Activated naive CD4-positive, alpha-beta T cell treated with anti-CD3 and anti-CD28 coated beads for 36 hours (primary cell): ENCODE measurements at places on chromosomes 3 and 15. TPM values are rescaled to one million over a fixed set of nuclear protein-coding genes. Genes with fewer than 3 reads are reported as not detected.

DNA sequence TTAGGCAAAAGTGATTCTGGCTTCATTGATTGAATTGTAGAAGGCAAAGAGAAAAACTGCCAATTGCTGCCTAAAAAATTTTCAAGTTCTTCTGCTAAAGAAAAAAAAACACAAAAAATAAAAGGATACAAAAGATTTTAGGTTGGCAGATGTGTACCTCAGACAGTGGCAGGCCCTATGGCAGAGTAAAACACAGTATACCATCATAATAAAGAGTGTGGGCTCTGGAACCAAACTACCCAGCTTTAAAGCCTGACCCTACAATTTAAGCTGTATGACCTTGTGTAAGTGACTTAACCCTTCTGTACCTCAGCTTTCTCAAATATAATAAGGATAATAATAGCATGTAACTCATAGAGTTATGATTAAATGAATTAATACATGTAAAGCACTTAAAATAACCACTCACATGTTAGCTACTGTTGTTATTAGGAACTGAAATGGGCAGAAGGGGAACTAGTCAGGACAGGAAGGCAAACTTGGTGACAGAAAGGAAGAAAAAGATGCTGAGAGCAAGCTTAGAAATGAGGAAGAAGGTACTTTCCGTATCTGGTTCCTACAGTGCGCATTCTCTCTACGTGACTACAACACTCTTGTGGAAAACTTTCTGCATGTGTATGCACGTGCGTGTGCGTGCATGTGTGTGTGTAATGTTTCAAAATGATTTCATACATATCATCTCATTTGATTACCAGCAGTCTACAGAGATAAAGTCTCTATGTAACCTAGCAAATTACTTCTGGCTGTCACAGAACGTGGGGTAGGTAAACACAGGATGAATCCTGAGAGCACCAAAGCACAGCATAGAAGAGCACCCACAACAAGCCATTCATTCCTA is 13.6 kb upstream of the GATM start:
- DNase-seq, result no peak
- no peak overlapping the region for H3K4me3 ChIP-seq
- no peak overlapping the region for H3K27ac ChIP-seq
- no peaks in the 10 kb centered on the region for H3K36me3 ChIP-seq
- peaks cover 16% of the 10 kb centered on the region for H3K27me3 ChIP-seq
- peaks cover 3% of the 10 kb centered on the region for H3K4me1 ChIP-seq

DNA sequence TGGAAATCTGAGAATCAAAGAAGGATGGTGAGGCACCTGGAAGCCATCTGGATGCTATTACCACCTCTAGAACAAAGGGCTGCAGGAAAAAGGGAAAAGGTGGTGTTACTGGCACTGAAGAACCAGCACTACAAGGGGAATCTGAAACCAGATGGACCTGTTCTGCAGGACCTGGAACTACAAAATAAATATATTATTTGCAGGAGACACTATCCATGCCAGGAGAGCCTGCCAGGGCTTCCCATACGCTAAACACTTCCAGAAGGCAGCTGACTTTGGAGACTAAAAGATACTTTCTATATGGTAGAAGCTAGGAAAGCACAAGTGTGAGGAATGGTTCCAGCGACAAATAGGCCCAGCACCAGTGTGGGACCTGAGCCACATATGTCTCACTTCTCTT is 83.4 kb upstream of the POU1F1 start:
- no peak overlapping the region for H3K27ac ChIP-seq
- H3K27me3 ChIP-seq, result peaks cover 1% of the 10 kb centered on the region
- no peaks in the 10 kb centered on the region for H3K36me3 ChIP-seq
- no peaks in the 10 kb centered on the region for H3K4me1 ChIP-seq
- DNase-seq, result no peak

The ZNF619 gene
- total RNA-seq, result 4.2 TPM

The HESX1 gene
- total RNA-seq, result 1.5 TPM

The STRC gene
- total RNA-seq, result 0.77 TPM

DNA sequence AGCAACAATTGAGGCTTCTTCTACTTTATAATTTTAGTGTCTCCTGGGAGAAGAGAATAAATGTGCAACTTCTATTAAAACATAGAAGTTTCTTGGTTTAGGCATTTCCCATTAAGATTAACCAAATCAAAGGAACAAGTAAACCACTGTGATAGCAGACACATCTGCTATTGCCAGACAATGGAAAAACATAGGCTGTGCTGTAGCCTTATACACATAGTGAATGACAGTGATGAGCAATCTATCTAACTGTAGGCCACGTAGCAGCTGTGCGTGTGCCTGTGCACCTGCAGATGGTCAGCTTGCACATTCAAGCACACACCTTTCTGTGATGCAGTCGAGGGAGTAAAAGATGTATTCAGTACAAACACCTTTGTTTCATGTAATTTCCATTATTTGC is 32.7 kb downstream of the GNB4 start:
- no peaks in the 10 kb centered on the region for H3K36me3 ChIP-seq
- H3K27me3 ChIP-seq, result no peaks in the 10 kb centered on the region
